Umbilical cord (tissue), 2 donors: ENCODE measurements at places on chromosomes 4 and X. TPM values are rescaled to one million over a fixed set of nuclear protein-coding genes. Genes with fewer than 3 reads are reported as not detected.

- DNase-seq: no peak
These were observed 113.8 kb downstream of the PCDH19 start for GRCh38 chrX:100296183-100296753.

GRCh38 chrX:5775846-5776430 lies 452.7 kb downstream of the NLGN4X start:
- peak; percentile 2 for DNase-seq

- peak; percentile 9 for DNase-seq
These were observed 35.7 kb upstream of the FAM241A start for GRCh38 chr4:112109360-112110058.

DNA sequence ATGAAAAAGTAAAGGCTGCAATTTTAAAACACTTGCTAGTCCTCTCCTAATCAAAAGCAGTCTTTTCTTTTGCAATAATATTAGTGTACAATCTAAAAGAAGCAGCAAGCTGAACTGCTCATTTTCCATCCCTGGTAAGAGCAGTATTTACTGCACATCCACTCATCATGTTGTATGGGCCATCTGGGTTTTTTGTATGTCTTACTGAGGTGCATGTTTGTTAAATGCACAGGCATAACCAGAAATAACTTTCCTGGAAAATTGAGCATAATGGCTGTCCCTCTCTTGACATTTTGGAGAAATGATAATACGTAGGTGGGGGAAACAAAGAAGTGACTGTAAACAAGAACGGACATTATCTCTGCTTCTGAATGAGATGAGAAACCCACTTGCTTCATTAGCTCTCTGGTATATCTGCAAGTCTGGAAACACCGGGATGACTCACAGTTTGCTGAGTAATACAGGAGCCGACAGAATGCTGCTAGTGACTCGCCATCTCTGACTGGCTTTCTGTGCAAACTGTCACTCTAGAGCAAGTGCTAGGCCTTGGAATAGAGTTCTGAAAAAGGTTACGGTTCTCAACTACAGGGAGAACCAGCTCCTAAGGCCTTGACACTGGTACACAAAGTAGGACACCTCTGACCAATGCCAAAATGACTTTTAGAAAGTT lies 85.7 kb upstream of the MTM1 start:
- no peak for DNase-seq

- DNase-seq: no peak
These were observed 691.4 kb downstream of the PCDH7 start for GRCh38 chr4:31411565-31411964.

Gene RAB39B
- 7.7 TPM for total RNA-seq

Gene UGT2A3
- 0.72 TPM for total RNA-seq

Gene EREG
- 3.9 TPM for total RNA-seq

Gene SPACA5
- total RNA-seq: not detected

Gene SPATA4
- total RNA-seq: 0.72 TPM

GRCh38 chr4:85475631-85476233 lies 782 bp downstream of the ARHGAP24 start:
- peak; percentile 40 for DNase-seq

GRCh38 chrX:134623293-134624045 lies 34.8 kb downstream of the PLAC1 start:
- DNase-seq: peak; percentile 35

DNA sequence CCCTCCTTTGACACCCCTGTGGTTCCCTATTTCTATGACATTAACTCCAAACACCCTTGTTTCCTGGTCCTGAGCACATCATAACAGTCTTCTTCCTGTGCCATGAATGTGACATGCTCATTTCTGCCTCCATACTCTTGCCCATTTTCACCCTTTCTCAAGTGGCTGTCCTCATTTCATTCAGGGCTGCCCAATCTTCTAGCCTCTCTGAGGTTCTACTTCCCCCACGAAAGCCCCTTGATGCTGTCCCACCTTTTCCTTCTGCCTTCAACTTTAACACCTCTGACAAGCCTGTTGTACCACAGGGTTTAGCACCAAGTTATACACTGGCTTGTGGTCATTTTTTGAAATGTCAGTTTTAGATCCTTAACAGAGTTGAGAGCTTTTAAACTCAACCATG lies 136.2 kb upstream of the BOD1L1 start:
- no peak for DNase-seq

DNA sequence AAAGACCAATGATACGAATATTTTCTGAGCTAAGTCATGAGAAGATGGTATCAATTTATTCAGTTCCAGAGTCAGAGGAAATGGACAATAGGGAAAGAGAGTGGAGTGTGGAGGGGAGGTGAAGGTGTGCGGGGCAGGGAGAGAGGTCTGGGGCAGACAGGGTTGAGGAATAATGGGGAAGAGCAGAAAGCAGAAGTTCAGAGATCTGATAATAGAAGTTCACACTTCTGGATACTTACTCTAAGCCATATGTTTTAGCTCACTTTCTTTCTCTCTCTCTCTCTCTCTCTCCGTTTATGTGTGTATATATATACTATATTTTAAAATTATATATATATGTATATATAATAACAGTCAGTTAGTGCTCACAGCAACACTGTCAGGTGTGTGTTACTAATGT lies 40.4 kb downstream of the FOXR2 start:
- DNase-seq: no peak

Gene ABRAXAS1
- total RNA-seq: 31.3 TPM

Gene KLHL2
- total RNA-seq: 51.8 TPM

Gene RNF212
- total RNA-seq: 9.1 TPM

DNA sequence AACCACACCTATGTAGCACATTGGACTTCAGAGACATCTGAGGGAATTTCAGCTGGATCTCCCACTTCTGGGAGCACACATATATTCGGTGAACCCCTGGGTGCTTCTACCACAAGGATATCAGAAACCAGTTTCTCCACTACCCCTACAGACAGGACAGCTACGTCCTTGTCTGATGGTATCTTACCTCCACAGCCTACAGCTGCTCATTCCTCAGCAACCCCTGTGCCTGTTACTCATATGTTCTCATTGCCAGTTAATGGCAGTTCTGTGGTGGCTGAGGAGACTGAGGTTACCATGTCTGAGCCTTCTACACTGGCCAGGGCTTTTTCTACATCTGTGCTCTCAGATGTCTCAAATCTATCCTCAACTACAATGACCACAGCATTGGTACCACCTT lies 45.7 kb downstream of the ADGRG4 start:
- DNase-seq: no peak

Gene MAGEH1
- 65.2 TPM for total RNA-seq

GRCh38 chr4:38870098-38870808 lies 2.6 kb downstream of the FAM114A1 start:
- DNase-seq: no peak

Gene ZNF827
- 6.7 TPM for total RNA-seq

DNA sequence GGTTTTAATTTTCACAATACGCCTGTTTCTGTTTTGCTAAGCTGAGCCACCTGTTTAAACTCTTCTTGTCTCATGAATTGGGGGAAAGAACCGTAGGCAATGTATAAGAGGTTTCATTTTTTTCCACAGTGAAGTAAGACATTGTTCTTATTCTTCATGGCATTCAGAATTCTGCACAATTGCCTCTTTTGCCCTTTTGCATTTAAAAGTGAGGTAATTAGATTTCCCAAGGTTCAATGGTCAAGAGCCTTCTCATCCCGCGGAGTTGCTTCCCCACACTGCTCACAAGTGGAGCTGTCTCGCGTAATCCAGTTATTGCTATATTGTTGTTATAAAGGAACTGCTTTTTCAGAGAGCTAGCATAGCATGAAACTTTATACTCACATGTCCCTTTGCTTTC lies 90.9 kb upstream of the SPRY1 start:
- no peak for DNase-seq

Gene FRMPD4
- 4.6 TPM for total RNA-seq

Gene ITIH6
- 0.48 TPM for total RNA-seq

DNA sequence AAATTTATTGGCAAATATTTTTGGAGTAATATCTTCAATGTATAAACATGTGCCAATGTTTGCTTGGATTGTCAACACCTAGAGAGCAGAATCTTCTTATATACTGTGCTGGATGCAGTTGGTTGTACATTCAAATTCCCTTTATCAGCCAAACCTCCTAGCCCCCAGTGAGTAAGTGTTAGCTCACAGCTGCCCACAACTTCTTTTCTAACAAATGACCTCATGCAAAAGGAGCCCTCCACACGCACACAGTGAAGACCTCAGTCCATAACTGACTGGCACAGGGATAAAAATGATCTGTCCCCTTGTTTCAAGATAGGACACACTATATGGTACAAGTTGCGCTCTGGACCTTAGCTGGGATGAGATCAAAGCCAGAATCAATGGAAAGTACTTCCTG lies 458.0 kb upstream of the NWD2 start:
- DNase-seq: no peak

- peak; percentile 17 for DNase-seq
These were observed 251.4 kb upstream of the DDX53 start for GRCh38 chrX:22748093-22748999.

- no peak for DNase-seq
These were observed 47.5 kb downstream of the TBC1D14 start for GRCh38 chr4:6957148-6957520.

DNA sequence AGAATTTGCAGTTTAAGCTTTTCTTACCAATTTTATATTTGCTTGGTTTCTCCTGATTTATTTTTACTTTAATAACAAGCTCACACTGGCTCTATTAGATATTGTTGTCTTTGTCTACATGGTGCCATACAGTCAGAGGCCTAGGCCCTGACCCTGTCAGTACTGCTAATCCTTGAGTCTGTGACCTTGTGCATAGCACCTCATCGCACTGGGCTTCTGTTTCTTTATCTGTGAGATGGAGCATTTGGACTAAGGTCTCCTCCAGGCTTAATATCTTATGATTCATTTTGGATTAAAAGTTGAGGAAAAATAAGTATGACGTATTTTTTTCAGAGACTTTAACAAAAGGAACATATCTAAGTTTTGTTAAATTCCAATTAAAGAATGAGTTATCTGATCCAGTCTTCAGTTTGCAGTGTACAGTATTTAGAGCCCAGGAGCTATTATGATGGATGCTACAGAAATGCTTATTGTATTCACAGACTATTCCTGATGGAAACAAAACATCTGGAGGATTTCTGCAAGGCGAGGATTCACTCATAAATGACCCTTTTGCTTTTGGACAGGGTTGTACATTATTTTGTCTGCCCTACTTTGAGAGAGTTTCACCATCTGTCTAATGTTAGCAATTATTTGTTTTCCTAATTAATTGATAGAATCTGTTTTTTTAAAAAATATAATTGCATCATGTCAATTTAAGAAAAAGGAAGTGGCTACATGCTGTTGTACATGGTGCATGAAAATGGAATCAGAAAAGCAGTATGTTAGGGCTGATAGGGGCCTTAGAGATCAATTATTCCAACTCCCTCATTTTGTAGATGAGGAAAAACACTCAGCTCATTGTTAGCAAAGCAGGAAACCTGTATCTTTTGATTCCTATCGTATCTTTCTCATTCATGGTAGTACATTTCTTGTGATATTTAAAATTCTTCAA lies 203.6 kb downstream of the BANK1 start:
- peak; percentile 71 for DNase-seq

GRCh38 chrX:30904632-30905031 lies 15.6 kb upstream of the TAB3 start:
- peak; percentile 12 for DNase-seq

DNA sequence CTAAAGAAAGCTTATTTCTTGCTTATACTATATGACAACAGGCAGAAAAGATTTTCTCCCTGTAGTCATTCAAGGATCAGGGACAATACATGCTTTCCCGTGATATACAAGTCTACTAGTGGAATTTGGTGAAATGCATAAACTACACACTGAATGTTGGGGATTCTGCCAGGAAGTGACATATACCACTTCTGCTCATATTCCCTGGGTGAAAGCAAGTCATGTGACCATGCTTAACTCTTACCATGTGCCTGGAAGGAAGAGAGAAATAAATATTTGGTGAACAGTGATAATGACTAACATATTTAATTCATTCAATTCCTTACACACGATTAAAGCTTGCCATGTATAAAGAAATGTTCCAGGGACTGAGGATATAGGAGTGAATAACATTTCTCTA lies 534.6 kb downstream of the PPARGC1A start:
- no peak for DNase-seq

GRCh38 chr4:10336471-10336870 lies 120.8 kb downstream of the ZNF518B start:
- peak; percentile 44 for DNase-seq

Gene F8A3
- not detected for total RNA-seq

Gene EDNRA
- 35.4 TPM for total RNA-seq

- no peak for DNase-seq
These were observed 190.1 kb upstream of the HS3ST1 start for GRCh38 chr4:11618666-11619282.

- DNase-seq: no peak
These were observed 519.2 kb downstream of the PCDH10 start for GRCh38 chr4:133668061-133668851.

DNA sequence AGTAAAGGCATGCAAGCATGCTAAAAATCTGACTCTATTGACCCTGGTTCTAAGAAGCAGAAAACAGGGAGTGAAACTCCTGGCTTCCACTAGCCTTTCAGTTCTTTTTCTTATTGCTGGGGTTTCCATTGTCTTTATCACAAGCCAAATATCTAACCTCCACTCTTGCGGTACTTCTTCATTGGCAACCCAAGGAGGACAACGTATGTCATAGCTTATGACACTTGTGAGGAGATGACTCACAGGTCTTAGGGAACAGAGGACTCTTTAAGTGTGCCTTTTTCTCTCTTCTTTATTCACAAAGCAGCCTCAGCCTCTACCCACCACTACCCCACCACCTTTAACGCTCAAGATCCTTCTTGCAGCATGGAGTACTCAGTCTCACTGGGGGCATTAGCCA lies 124.2 kb downstream of the GUCY2F start:
- DNase-seq: no peak

GRCh38 chr4:68954126-68954525 lies 2.5 kb upstream of the UGT2A3 start:
- no peak for DNase-seq

DNA sequence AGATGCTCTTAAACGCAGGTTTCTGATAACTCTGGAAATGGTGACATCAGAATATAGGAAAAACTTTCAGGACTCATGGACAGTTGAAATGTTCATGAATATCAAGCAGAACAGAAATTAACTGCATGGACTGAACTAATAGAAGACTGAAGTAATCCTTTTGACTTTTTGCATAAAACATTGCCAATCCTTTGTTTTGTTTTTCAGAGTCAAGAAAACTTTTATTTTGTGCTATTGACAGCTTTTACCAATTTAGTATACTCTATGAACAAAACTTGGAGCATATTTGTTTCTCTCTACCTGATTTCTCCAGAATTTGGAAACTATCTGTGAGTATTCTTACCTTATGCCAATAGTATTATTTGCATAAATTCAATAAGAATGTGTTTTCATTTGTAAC lies 61.2 kb upstream of the HMX1 start:
- DNase-seq: no peak

DNA sequence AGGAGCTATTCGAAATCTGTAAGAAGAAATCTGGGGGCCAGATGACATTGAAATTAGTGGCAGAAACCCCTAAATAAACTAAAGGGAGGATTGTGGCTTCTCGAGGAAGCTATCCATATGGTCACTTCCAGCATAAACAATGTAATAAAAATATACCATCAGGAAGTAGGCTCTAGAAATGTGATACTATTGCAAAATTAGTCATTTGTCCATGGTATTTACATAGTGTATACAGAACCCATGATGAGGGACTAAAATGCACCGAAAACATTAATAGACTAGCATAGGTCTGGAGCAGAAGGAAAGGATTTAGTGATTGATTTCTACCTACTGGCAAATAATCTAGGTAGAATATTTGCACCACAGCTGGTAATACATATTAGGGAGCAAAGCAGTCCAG lies 1344.0 kb downstream of the FSTL5 start:
- DNase-seq: no peak

Gene PGAM4
- total RNA-seq: not detected

Gene RPL39
- total RNA-seq: 3,826 TPM

Gene MOB1B
- total RNA-seq: 20.5 TPM

GRCh38 chr4:139419388-139419914 lies 34.5 kb upstream of the RAB33B start:
- peak; percentile 67 for DNase-seq
